ENCODE measurements at places on chromosomes 12 and 14. TPM values are rescaled to one million over a fixed set of nuclear protein-coding genes. Genes with fewer than 3 reads are reported as not detected.

The FOXG1 gene
- not detected for total RNA-seq

- DNase-seq = no peak
- no peak overlapping the region for H3K27ac ChIP-seq
- H3K4me3 ChIP-seq = no peak overlapping the region
- no peaks in the 10 kb centered on the region for H3K27me3 ChIP-seq
These were observed 168.6 kb downstream of the TMEM121 start for GRCh38 chr14:105694961-105695360.

GRCh38 chr14:102571043-102571442 is 21.4 kb upstream of the RCOR1 start:
- H3K36me3 ChIP-seq = no peaks in the 10 kb centered on the region
- H3K27ac ChIP-seq = no peak overlapping the region
- H3K4me3 ChIP-seq = no peak overlapping the region
- no peaks in the 10 kb centered on the region for H3K27me3 ChIP-seq
- no peak for DNase-seq

The C12orf76 gene
- 8.4 TPM for total RNA-seq

The LALBA gene
- total RNA-seq = not detected

DNA sequence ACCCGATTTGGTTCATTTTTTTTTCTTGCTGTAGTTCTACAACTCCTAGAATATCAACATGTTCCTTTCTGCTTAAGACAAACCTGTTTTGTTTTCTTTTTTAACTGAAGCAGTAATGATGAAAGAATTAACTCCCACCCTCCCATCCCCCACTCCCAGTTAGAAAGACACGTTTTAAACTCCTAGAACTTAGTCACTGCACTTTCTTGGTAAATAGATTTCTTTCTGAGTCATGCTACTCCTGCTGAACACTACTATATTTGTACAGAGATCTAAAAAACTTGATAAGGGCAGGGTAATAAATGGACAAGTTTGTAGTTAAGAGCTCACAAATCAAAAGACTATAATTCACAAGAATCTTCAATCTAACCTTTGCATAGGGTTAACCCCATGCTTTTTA is 118.9 kb upstream of the PTPRB start:
- no peak overlapping the region for H3K27ac ChIP-seq
- H3K27me3 ChIP-seq = no peaks in the 10 kb centered on the region
- H3K4me3 ChIP-seq = no peak overlapping the region
- no peaks in the 10 kb centered on the region for H3K36me3 ChIP-seq
